ENCODE measurements at places on chromosomes 16 and 17. TPM values are rescaled to one million over a fixed set of nuclear protein-coding genes. Genes with fewer than 3 reads are reported as not detected.
A peak's percentile ranks its signal among the peaks of the same experiment; 100 is the strongest.

DNA sequence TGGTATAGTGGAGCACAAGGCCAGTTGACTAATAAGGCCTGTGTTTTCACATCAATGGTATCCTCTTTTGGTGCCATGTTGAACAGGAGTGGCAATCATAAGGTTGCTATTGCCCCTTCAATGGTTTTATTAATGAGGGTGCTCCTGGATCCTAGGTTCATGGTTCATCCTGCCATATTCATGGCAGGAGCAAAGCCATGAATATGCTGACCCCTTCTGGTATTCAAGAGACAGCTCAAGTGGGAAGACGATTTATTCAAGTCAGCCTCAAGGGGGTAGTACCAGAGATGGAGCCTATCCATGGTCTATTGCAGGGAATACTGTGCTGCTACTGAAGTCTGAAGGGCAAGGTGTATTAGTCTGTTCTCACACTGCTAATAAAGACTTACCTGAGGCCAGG lies 2.6 kb downstream of the ABCA9 start:
- peak; percentile 7 for DNase-seq
- H3K27ac ChIP-seq, result no peak overlapping the region
- no peaks in the 10 kb centered on the region for H3K27me3 ChIP-seq
- no peak overlapping the region for H3K4me3 ChIP-seq
- H3K36me3 ChIP-seq, result no peaks in the 10 kb centered on the region

PDF gene
- 21.5 TPM for total RNA-seq

SERPINF2 gene
- total RNA-seq, result not detected

- no peak overlapping the region for H3K27ac ChIP-seq
- no peaks in the 10 kb centered on the region for H3K27me3 ChIP-seq
- H3K36me3 ChIP-seq, result no peaks in the 10 kb centered on the region
- H3K4me3 ChIP-seq, result no peak overlapping the region
- peaks cover 2% of the 10 kb centered on the region for H3K4me1 ChIP-seq
- no peak for DNase-seq
Observed at GRCh38 chr16:20844588-20844987, 38.3 kb downstream of the REXO5 start.

DNA sequence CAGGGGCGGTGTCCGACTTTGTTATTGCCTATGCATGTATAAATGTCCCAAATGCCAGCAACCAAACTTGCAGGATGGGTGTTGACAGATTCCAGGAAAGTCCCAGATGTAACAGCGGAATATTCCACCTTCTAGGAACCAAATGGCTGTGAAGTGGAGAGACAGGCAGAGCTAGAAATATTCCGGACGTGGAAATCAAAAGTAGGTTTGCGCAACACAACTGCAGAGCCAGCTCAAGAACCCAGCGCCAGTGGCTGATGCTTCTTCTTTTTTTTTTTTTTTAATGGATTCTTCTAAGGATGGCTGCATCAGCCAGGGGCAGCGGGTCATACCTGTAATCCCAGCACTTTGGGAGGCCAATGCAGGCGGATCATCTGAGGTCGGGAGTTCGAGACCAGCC lies 601.7 kb downstream of the MAF start:
- no peaks in the 10 kb centered on the region for H3K27me3 ChIP-seq
- DNase-seq, result no peak

IL32 gene
- total RNA-seq, result not detected

GRCh38 chr17:72876413-72876812 lies 216.1 kb downstream of the SLC39A11 start:
- H3K27ac ChIP-seq, result no peak overlapping the region
- no peaks in the 10 kb centered on the region for H3K27me3 ChIP-seq
- DNase-seq, result no peak
- no peaks in the 10 kb centered on the region for H3K36me3 ChIP-seq

LRRC46 gene
- total RNA-seq, result not detected

DNA sequence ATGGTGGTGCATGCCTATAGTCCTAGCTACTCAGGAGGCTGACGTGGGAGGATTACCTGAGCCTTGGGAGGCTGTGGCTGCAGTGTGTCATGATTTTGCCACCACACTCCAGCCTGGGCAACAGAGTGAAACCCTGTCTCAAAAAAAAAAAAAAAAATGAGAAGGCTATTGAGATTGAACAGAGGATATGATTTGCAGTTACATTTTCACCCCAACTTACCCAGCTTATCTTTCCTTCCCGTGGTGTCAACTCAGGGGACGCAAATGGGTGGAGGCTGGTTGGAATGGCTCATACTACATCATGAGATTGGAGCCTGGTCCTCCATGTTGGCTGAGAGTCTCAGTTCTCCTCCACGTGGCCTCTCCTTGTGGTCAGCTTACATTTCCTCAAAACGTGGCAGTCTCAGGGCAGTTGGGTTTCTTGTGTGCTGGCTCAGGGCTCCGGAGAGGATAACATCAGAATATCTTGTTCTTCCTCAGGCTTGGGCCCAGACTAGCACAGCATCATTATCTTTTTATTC lies 17.2 kb upstream of the NSMCE1 start:
- H3K4me1 ChIP-seq, result peaks cover 15% of the 10 kb centered on the region
- no peaks in the 10 kb centered on the region for H3K36me3 ChIP-seq
- no peaks in the 10 kb centered on the region for H3K27me3 ChIP-seq
- H3K27ac ChIP-seq, result peak overlapping the region; percentile 70

GP1BA gene
- total RNA-seq, result not detected

Data from GM23248 (cell line).